ENCODE measurements at places on chromosomes 5 and 9.

DNA sequence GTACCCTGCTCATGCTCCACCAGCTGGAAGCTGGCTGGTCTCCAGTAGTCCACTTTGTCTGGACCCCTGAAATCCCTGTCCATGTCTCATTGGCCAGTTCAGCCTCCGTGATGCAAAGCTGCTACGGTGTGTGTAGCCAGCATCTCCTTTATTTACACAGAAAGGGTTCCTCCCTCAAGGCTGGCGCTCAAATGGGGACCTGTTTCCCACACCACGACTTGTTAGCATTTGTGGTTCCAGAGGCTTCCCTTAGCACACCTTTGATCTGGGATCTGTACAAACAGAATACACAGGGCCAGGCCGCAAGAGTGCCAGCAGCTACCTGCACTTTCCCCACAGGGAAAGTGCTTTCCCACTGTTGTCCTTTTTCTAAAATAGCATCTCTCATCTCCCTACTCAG is 5.7 kb upstream of the SMU1 start:
- no peak for DNase-seq

DNA sequence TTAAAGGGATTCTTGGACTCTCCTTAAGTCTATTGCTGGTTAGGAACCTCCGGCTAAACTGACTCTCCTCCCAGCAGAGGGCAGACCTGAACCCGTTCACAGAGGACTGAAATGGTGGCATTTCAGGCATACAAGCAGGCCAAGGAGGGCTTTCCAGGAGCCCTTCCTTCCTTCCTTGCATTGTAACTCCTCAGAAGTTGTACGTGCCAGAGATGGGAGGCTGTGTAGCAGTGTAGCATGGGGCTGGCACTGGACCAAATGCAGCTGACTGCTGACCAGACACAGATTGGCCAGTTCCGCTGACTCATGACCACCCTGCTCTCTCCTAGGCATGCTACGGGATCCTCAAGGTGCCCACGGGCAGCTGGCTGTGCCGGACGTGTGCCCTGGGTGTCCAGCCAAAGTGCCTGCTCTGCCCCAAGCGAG is 36.4 kb downstream of the JADE2 start:
- DNase-seq = no peak

GRCh38 chr5:52674815-52675545 is 112.7 kb upstream of the ITGA1 start:
- no peak for DNase-seq

DNA sequence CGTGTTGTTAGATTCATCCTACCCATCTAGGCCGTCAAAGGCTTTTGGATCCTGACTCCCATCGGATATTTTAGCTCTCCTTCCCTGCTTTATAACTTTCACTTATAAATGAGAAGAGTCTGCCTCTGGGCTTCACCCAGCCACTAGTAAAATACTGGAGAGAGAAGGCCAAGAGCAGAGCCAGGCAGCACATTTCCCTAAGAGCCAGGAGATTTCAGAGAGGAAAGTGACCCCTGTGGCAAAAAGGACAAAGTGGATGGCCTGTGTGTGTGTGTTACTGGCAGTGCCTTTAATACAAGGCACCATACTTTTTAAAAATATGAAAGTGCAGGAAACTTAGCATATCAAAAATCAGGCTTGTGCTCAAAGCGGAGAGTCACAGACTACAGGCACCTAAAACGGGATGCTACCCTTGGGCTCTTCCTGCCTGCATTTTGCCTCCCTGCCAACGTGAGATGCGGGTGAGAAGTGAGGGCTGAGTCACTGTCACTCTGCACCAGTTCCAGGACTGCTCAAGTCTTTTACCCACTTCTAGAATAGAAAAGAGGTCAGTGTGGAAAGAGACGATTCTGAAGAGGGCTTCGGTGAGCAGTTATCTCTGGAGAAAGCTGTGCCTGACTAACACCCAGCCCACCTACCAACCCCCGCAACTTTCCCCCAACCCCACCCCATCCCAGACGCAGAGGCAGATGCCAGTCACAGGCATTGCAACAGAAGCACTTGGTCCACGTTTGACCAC is 15.9 kb downstream of the NFIL3 start:
- DNase-seq = no peak

- DNase-seq = no peak
Observed at GRCh38 chr5:157371655-157372471, 88.2 kb upstream of the NIPAL4 start.

- DNase-seq = no peak
Observed at GRCh38 chr9:34085581-34086500, 37.2 kb upstream of the UBAP2 start.

- DNase-seq = no peak
Observed at GRCh38 chr9:8872802-8873201, 1073.2 kb upstream of the DMAC1 start.

GRCh38 chr9:135374591-135374990 is 105.0 kb upstream of the PPP1R26 start:
- DNase-seq = no peak

- no peak for DNase-seq
Observed at GRCh38 chr9:86807367-86807976, 139.8 kb downstream of the GAS1 start.

GRCh38 chr5:79878721-79879336 is 112.2 kb downstream of the MTX3 start:
- DNase-seq = no peak

DNA sequence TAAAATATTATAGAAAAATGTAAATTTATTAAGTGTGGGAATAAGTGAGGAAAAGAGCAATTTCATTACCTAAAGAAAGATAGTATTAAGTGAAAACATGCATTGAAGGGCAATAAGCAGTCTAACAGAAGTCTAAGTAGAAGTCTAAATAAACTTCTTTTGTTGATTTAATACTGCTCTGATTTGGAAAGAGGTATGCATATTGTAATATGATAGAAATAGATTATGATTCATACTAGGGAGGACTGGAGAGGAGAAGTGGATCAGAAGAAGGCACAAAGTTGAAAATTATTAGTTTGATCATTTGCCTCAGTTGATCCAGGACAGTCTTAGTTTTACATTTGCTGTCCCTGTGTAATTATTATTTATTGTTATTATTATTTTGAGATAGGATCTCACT is 6.6 kb upstream of the ERBIN start:
- DNase-seq = no peak

DNA sequence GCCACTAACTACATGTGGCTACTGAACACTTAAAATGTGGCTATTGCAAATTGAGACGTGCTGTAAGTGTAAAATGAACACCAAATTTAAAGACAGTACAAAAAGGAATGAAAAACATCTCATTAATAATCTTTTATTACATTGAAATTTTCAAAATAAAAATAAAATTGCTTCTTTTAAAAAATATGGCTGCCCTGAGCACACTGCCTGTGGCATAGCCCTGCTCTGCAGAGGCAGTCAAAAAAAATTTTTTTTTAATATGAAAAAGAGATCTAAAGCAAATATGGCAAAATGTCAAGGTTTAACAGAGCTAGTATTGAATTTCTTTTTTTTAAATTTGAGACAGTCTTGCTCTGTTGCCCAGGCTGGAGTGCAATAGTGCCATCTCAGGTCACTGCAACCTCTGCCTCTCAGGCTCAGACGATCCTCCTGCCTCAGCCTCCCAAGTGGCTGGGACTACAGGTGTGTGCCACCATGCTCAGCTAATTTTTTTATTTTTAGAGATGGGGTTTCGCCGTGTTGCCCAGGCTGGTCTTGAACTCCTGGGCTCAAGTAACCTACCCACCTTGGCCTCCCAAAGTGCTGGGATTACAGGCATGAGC is 25.6 kb downstream of the CARNMT1 start:
- no peak for DNase-seq

GRCh38 chr5:38433160-38433861 is 123.1 kb downstream of the LIFR start:
- no peak for DNase-seq

DNA sequence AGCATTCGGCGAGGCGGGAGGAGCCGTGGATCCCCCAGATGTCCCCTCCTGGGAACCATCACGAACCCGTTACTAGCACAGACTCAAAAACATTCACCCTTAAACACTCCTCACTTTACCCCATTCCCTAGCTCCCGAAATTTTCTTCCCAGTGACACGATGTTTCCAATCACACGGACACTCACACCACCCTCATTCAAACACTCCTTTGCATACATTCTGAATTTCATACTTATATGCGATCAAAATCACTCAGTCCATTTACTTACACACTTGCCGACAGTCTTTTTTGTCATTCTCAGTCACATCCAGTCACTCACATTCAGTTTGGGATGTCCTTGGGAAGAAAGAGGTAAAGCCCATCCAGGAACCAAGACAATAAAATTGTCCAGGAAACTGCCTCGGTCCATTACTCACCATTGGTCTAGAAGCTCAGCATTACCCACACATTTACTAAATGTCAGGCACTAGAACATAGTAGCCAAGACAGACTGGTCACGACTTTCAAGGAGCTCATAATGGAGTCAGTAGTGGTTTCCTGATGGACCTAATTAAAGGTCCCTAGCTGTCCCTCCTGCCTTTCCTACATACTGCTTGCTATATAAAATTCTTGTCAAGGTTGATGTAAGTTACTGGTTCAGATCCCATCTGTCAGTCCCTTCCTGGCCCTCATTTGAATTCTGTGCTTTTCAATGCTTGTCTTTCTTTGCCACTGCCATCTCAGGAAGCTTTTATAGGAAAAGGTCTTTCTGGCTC is 574 bp downstream of the SLC35A4 start:
- DNase-seq = no peak

- DNase-seq = no peak
Observed at GRCh38 chr5:82312373-82312856, 34.3 kb upstream of the RPS23 start.

DNA sequence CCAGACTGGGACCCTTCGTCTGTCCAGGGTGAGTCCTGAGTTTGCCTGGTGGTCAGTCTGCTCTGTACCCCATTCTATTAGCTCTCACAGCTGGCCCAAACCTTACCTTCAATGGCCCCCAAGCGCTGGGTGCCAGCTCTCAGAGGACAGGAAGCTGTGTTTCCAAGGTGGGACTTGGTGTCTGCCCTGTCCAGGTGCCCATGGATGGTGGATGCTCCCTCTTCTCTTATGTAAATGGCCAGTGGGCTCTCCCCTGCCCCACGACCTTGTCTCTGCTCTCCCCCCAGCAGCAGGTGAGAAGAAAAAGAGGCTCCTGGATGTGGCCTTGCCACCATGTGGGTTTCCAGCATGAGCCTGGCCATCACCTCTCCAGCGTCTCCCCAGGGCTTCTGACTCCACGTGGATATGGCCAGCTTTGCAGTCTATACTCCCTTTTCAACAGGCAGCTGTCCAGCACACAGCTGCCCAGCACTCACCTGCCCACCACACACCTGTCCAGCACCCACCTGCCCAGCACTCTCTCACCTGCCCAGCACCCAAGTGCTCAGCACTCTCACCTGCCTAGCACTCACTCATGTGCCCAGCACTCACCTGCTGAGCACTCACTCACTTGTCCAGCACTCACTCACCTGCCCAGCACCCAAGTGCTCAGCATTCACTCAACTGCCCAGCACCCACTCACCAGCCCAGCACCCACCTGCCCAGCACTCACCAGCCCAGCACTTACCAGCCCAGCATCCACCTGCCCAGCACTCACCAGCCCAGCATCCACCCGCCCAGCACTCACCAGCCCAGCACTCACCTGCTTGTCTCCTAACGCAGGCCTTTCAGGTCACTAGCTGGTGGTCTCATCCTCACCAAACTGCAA is 136.2 kb upstream of the IRX2 start:
- peak; percentile 52 for DNase-seq

DNA sequence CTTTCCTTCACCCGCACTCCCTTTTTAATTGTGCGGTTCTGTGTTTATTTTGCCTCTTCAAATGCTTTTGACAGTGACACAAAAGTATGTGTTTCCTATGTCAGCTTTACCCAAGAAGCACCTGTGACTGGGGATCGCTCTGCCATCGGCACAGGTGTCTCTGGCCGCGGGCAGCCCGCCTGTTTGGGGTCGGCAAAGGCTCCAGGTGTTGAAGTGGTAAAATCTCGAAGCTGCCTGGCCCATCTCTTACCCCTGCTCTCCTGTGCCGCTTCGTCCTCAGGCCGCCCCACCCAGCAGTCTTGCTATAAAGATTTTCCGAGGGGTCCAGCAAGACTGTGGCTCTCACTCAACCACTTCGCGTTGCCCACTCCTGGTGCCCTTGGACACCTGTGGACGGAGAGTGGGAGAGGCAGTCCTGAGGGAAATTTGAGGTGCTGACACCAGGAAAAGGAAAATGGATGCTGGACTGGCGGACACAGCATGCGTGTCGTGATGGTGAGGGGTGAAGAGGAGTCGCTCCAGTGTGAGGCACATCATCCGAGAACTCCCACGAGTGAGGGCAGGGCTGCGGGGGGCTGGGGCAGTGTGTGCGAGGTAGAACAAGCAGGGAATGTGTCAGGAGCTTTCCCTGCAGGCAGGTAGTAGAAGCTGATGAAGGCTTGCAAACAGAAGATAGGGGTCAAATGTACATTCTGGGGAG is 29.1 kb upstream of the CEP72 start:
- DNase-seq = no peak

DNA sequence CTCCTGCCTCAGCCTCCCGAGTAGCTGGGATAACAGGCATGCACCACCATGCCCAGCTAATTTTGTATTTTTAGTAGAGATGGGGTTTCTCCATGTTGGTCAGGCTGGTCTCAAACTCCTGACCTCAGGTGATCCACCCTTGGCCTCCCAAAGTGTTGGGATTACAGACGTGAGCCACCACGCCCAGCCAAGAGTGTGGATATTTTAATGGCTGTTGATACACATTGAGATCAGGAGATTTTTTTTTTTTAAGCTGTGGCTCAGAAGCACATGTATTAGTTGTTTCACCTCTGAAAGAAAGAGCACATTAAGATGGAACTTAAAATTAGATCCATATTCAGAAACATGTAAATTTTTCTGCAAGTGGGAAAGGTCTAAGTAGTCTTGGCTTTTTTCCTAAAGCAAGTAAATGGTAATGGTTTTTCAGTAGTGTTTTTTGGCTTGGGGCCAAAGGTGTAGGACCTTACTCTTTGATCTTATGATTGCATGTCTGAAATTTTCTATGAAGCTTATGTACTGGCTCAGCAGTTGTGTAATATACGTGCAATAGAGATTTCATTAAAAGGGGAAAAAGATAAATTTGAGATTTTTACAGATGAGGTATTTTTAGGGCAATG is 9.9 kb downstream of the RBM27 start:
- no peak for DNase-seq

GRCh38 chr5:61995486-61995885 is 310.5 kb upstream of the KIF2A start:
- DNase-seq = no peak

DNA sequence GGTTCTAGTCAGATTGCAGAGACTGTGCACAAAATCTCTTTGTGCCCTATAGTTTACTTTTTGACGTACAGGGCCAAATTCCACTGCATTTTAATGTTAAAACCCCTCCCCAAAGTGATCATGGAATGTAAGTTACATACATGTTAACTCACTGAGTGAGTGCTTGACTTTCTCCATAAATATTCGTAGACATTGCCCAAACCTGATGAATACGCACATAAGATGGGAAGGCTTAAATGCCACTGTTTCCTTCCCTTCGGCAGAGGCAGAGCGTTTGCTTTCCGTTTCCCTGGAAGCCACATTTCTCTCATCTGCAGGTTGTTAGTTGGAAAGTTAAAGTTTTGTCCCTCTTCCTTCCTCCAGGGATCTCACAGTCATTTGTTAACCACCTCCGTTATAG is 286.2 kb downstream of the MCTP1 start:
- no peak for DNase-seq
